ENCODE measurements at places on chromosomes 16 and 17. TPM values are rescaled to one million over a fixed set of nuclear protein-coding genes. Genes with fewer than 3 reads are reported as not detected.
A peak's percentile ranks its signal among the peaks of the same experiment; 100 is the strongest.

The ABCC6 gene
- total RNA-seq: 0.97 TPM

The UNC13D gene
- 5.0 TPM for total RNA-seq

The TRIM47 gene
- 62.5 TPM for total RNA-seq

The TMEM231 gene
- total RNA-seq: 2.6 TPM

The NAT9 gene
- 14.3 TPM for total RNA-seq

The ITGAX gene
- total RNA-seq: 3.3 TPM

The OR1A2 gene
- total RNA-seq: not detected

The GOT2 gene
- total RNA-seq: 52.1 TPM

The CCL1 gene
- not detected for total RNA-seq

GRCh38 chr17:45700171-45701090 lies 83.7 kb upstream of the CRHR1 start:
- no peak for DNase-seq

GRCh38 chr17:42806249-42806648 lies 7.6 kb downstream of the CNTD1 start:
- no peak for DNase-seq

GRCh38 chr16:711548-712320 lies 3.2 kb upstream of the METRN start:
- DNase-seq: no peak

- no peak for DNase-seq
Measured at GRCh38 chr17:50362661-50363060, 10.3 kb downstream of the MRPL27 start.

DNA sequence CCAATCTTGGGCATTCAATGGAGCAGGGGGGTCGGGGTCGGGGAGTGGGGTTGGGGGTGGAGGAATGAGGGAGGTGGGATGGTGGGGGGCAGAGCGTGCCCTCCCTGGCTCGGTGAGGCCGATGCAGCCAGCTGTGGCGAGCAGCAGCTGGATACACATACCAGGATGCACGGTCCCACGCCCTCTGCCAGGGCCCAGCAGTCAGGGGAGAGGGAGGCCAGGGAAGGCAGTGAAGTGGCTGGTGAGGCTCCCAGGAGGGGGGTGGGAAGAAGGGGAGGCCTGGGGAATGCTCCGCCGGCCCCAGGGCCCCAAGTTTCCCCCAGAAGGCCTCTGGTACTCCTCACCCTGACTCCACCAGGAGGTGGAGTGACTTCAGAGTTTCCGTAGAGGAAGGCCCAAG lies 77.6 kb upstream of the LHX1 start:
- no peak for DNase-seq

DNA sequence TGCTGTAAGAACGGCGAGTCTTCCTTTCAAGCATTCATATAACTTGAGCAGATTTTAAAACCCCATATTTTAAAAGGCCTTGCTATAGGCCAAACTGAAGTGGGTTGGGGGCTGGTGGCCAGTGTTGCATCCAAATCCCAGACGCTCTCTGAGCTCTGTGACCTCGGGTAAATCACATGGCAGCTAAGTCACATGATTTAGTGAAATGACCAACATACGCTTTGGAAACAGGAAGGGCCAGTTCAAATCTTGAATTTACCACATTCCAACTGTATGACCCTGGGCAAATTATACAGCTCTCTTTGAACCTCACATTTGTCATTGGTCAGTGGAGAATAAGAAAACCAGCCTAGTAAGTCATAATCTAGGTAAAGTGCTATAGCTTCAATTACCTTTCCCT lies 519.3 kb downstream of the HAPSTR1 start:
- DNase-seq: no peak

DNA sequence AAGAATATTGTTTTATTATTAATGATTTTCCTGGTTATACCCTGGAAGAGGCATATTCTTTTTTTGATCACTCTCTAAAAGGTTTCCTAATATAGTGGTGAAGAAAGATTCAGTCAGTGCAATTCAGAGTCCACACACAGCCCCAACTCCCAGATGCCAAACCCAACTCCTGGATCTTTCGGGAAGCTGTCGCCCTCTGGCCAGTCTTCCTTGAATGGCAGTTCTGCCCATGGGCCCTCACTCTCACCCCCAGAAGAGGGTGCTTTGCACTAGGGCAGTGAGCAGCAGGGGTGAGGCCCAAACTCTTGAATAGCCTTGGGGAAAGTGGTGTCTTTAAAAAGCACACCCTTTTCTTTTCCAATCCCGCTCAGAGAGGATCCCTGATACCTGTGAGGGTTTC lies 11.0 kb downstream of the KRT32 start:
- DNase-seq: no peak

DNA sequence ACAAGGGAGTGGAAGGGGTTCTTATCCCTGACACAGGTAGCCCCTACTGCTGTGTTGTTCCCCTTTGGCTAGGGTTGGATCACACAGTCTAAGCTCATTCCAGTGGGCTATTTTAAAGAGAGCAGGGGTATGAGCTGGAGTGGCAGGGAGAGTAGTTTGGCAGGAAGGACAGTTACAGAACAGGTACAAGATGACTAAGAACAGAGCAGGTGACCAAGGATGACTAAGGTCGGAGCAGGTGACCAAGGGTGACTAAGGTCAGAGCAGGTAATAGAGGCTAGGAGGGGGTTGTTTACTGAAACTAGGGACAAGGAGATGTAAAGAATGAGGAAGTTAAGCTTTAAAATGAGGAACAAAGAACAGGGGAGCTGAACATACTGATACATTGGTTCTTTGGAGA lies 58.8 kb downstream of the UTP18 start:
- no peak for DNase-seq

DNA sequence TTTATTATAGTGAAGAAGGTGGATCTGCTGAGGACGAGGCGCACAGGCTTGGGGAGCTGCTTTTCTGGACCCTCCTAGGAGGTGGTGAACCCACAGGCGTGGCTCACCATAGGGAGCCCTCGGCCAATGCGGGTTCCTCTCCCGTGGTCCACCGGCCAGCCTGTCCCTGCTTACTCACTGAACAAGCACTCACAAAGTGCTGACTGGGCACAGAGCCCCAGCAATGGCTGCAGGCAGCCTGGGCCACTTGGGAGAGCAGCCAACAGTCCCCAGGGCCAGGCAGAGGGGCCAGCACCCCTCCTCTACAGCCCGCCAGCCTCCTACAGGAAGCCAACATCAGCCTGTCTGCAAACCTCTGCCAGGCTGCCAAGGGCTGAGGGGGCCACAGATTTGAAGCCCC lies 19.1 kb upstream of the NCBP3 start:
- no peak for DNase-seq

GRCh38 chr16:85519540-85520231 lies 93.4 kb upstream of the GSE1 start:
- no peak for DNase-seq

GRCh38 chr16:20866145-20866772 lies 33.9 kb downstream of the DCUN1D3 start:
- DNase-seq: peak; percentile 87

- no peak for DNase-seq
Measured at GRCh38 chr17:81170727-81171494, 4.9 kb upstream of the AATK start.

DNA sequence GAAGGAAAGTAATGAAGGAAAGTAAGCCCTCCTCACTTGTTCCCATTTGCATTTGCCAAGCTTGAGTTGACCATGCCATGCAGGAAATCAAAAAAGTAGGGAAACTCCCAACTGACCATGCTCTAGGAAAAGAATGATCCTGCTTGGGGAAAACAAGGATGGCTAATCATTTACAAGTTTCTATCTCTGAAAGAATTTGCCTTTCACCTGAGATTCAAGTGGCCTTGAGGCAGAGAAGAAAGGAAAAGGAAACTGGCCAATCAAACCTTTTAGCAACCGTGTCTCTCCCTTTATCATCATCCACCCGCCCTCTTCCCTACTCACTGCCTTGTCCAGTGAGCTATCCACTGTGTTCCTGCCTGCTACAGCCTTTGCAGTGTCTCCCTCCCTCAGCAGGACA lies 757.2 kb upstream of the SOX9 start:
- DNase-seq: no peak

DNA sequence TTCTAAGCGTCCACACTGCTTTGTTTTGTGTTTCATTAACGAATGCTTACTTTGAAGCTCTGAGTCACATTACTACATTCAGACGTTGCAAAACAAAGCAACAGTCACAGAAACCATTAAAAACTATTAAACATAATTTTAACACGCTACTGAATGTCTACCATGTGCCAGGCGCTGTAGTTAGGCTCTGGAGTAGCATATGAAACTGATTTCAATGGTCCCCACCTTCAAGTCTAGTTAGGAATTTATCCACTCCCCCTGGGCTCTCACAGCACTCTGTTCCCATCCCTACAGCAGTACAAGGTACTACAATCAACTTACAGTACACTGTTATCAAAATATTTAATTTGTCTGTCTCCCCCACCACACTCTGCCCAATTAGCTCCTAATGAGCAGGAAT lies 631 bp downstream of the UTP6 start:
- DNase-seq: no peak

DNA sequence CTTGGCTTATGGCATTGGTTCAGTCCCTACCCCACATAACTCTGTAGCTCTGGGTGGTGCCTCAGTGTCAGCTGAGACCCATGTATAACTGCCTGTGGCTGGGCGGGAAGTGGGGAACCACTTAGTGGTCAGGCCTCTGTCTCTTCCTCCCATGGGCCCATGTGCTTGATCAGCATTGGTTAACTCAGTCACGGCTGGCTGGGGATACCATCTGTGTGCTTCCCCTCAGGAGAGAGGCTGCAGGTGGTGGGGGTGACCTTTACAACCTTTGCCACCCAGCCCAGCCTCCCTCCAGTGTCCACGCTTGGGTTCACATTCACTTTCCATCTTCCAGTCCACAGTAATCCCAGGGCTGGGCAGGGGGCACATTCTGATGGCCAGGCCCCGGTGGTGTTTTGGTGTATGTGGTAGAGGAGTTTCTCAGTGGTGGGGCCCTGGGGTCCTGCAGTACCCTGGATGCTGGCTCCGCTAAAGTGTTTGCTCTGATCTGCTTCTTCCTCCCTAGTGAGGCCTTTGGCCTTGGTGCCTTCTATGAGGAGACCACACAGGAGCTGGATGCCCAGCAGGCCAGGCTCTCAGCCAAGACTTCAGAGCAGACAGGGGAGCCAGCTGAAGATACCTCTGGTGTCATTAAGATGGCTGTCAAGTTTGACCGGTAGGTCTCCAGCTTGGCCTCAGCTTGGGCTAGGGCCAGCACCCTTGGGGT lies 10.2 kb upstream of the NFATC3 start:
- DNase-seq: no peak

DNA sequence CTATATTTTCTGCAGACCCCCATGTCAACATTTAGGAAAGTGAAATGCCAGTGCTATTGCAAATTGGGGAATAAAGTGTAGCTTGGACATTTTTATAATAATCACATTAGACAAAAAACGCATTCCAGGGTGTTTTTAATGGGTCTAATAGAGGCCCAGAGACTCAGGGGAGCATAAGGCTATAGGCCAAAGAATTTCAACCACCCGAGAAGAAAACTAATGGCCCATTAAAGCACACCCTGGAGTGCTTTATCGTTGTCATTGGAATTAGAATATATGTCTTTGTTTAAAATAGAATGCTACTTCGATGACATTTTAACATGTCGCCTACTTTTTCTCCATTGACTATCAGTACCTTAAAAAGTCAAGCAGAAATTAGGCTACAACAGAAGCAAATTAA lies 414.1 kb upstream of the CDH8 start:
- no peak for DNase-seq

DNA sequence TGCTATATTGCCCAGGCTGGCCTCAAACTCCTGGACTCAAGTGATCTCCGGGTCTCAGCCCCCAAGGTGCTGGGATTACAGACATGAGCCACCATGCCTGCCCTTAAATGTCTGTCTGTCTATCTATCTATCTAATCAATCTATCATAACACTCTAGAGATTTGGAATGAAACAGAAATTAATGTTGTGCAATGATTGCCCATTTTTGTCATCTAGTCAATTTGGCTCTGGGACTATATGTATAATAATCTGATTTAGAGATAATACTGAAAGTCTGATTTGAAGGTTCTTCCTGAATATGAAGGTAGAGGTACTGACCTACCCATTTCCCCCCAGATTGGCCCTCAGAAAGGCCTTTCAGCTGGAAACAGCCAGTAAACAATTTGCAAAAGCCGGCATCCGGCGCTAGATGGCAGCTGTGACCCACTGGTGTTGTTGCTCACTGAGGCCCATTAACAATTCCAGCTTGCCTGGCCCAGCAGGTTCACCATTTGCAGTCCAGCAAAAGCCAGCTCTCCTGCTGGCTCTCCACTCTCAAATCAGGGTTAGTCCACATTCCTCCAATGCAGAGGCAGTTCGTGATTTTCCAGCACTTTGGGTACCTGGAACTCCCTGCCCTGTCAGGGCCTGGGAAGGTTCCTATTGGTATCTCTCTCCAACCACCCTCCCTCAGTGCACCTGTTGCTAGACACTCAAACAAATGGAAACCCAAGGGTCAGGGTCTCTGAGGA lies 22.9 kb upstream of the C16orf87 start:
- peak; percentile 62 for DNase-seq

- DNase-seq: no peak
Measured at GRCh38 chr17:9273428-9274391, 252.4 kb downstream of the NTN1 start.

- no peak for DNase-seq
Measured at GRCh38 chr16:16067127-16067526, 117.7 kb downstream of the ABCC1 start.

- DNase-seq: no peak
Measured at GRCh38 chr17:73595931-73596330, 48.3 kb downstream of the SDK2 start.

DNA sequence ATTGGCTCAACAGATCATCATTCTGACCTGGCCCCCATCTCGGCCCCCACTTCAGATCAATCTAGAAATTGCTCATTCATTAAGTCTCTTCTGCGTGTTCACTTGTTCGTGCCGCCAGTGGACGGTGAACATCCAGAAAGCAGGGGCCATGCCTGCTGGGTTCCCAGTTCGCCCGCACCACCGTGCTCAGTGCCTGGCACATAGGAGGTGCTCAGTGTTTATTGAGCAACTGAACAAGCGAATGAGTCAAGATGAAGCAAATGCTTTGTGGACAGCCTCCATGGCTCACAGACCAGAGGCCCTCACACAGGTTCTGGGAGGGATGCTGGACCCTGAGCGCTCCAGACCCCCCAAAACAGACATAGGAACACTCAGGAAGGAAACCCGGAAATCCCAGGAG lies 13.9 kb downstream of the BEAN1 start:
- DNase-seq: peak; percentile 42

DNA sequence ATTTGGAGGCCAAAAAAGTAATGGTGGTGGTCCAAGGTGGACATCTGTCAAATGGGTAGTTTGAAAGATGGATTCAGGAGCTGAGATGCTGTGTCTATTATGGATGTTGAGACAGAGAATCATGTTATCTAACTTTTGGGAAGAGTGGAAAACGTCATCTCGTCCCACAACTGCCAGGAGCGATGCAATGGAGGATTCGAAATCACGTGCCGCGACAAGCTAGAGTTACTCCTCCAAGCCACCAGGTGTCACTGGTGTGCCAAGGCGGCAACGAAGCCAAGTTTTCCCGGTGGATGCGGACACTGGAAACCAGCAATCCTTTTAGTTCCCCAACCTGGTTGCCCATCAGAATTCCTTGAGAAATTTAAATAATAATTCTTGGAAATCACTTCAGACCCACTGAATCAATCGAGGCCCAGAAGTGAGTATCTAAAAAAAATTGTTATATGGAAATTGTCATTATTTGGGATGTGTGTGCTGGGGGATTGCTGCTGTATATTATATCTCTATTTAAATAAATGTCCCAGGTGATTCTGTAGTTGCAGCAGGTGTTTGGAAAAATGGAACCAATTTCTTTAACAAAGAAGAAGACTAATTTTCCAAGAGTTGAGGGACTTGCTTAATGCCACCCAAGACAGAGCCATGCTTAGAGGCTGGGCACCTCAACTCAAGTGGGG lies 206.1 kb downstream of the HAPSTR1 start:
- DNase-seq: no peak

Data from lower leg skin (tissue), 4 donors.